Coronary artery (tissue), 2 donors: ENCODE measurements at places on chromosomes 11 and 22.

GRCh38 chr22:30732426-30732825 is 37.8 kb downstream of the OSBP2 start:
- no peak for DNase-seq

GRCh38 chr11:57476047-57476756 is 15.9 kb downstream of the RTN4RL2 start:
- no peak for DNase-seq

DNA sequence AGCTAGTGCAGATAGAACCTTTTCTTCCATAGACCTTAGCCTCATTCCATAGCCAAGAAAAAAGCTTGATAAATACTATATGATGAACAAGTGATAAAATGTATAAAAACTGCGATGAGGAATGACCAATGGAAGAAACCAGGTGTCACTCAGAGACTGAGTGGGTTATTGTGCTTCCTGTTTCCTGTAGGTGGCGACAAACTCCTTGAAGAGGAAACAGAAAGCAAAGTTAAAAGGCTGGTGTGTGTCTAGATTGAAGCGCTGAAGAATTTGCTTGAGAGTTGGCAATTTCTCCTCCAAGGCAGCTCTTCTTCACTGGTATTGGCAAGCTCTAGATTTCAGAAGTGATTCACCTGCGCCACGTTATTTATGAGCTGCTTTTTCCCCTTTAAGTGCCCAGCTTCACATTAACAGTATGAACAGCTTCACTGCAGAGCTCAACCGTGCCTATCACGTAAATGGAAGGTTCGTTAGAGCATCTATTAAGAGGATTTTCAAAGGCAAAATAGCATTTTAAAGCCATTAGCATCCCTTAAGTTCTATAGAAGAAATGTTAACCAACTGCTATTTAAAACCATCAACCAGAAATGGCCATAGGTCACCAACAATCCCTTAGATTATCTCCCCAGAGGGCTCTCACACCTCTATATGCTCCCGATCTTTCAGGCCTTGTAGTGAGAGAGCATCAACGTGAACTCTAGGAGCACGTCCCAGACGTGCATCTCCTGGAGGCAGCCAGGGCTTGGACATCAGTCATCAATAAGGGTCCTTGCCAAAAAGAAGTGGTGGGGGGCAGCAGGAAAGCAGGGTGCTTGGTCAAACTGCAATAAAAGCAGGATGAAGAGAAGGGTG is 179.4 kb downstream of the CADM1 start:
- DNase-seq, result no peak

DNA sequence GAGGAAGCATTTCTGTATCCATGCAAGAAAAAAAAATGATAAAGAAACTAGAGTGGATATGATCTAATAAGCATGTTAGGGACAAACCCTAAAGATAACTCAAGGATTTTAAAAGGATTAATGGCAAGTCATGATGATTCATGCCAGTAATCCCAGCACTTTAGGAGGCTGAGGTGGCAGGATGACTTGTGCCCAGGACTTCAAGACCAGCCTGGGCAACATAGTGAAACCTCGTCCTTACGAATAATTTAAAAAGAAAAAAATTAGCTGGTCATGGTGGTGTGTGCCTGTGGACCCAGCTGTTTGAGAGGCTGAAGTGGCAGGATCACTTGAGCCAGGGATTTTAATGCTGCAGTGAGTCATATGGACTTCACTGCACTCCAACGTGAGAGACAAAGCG is 145.5 kb upstream of the BLID start:
- DNase-seq, result no peak

- no peak for DNase-seq
Measured at GRCh38 chr11:130511765-130512164, 63.3 kb downstream of the ADAMTS15 start.

- DNase-seq, result no peak
Measured at GRCh38 chr11:96097844-96098421, 174.0 kb upstream of the MTMR2 start.

- DNase-seq, result no peak
Measured at GRCh38 chr22:32204040-32204855, 625 bp downstream of the RFPL2 start.

GRCh38 chr11:112212290-112212689 is 13.9 kb upstream of the PTS start:
- no peak for DNase-seq

DNA sequence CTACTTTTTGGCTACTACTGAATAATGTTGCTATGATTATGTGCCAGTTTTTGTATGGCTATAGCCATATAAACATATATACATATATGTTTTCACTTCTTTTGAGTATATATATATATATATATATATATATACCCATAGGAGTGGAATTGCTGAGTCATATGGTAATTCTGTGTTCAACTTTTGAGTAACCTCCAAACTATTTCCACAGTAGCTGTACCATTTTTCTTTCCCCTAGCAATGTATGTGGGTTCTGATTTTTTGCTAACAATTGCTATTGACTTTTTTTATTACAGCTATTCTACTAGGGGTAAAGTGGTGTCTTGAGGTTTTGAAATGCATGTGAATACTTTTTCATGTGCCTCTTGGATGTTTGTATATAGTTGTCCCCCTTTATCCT is 30.4 kb downstream of the CBL start:
- no peak for DNase-seq

- no peak for DNase-seq
Measured at GRCh38 chr11:26490546-26490945, 81.5 kb downstream of the MUC15 start.

GRCh38 chr11:110134110-110134509 is 40.9 kb downstream of the ZC3H12C start:
- no peak for DNase-seq

DNA sequence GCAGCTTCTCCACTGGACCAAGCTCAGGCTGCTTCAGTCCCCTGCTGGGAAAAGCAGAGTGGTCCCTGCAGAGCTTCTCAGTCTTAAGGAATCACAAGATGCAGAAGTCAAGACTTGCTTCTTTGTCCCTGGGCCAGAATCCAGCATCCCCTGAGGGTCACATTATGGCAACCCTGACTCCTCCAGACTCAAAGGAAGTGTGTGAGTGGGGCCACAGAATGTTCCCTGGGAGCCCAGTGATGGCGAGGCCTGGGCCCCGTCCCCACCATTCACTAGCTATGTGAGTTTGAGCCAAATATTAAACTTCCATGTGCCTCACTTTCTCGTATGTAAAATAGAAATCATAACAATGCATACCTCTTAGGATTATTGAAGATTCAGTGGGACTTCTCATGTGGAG is 122.2 kb upstream of the NCAM1 start:
- DNase-seq, result no peak

GRCh38 chr11:106399076-106399511 is 321.6 kb downstream of the AASDHPPT start:
- peak; percentile 78 for DNase-seq

GRCh38 chr11:31805629-31806185 is 5.4 kb downstream of the PAX6 start:
- no peak for DNase-seq

DNA sequence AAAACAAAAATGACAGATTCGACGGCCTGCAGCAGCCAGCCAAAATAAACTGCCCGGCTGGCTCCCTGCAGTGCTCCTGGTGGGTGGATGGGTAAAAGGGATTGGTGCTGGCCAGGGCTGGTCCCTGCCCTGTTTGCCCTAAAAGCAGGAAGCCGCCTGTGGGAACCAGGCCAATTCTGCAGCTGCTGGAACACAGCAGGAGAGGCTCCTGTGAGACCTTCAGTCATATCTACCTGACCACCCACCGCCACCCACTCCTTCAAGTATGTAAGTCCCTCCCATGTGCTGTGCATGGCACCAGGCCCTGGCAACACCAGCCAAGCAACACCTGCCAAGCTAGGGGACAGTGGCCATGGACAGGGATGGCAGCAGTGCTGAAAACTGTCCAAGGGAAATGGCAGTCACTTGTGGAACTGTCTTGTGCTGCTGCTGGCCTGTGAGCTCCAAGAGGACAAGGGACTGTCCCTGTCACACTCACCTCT is 48.7 kb upstream of the ARFGAP3 start:
- DNase-seq, result no peak

DNA sequence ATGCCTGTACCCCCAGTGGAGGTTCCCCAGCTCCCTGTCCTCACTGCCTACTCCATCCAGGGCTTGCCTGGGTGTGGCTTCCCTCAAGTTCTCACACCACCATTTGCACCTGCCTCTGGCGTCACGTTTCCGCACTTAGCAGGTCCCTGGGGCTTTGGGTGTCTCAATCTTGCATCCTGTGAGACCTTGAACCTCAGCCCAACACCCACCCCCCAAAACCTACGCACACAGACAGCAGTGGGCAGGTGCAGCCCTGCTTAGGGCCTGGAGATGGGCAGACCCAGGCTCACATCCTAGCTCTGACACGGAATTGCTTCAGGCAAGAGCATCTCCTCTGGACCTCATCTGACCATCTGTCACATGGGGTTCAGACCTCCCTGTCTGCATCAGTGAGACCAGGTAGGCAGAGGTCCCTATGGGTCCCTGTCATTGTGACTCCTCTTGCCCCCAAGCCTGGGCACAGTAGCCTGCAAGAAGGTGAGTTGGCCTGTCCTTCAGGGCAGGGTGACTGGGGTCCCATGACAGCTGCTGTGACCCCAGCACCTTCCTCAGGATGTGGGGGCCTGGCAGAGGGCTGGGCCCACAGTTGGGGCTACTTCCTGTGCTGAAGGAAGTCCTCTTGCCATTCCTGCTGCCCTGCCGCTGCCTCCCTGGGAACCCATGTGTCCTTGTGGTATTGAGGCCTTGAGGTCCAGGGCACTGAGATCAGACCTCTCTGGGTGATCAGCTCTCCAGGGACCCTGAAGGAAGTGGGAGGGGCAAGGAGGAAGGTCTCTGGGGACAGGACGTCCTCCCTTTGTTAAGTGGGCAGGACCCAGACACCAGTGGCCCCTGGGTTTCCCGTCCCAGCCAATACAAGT is 2.0 kb downstream of the SIPA1 start:
- no peak for DNase-seq

DNA sequence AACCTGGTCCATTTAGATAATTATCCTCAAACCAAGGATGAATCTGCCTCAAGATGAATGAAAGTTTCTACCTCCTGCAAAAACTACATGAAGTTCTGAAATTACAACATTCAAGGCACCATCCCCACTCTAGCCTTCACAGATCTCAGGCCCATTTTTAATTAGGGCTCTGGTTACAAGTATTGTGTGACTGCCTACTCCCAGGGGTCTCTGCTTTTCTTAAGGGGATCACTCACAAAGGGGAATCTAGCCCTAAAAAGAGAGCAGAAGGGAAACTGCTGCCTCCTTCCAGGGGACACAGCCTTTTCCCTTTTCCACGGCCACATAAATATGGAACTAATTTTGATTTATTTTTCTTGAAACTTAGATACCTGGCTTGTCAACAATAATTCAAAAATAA is 17.4 kb upstream of the TMEM135 start:
- DNase-seq, result no peak

DNA sequence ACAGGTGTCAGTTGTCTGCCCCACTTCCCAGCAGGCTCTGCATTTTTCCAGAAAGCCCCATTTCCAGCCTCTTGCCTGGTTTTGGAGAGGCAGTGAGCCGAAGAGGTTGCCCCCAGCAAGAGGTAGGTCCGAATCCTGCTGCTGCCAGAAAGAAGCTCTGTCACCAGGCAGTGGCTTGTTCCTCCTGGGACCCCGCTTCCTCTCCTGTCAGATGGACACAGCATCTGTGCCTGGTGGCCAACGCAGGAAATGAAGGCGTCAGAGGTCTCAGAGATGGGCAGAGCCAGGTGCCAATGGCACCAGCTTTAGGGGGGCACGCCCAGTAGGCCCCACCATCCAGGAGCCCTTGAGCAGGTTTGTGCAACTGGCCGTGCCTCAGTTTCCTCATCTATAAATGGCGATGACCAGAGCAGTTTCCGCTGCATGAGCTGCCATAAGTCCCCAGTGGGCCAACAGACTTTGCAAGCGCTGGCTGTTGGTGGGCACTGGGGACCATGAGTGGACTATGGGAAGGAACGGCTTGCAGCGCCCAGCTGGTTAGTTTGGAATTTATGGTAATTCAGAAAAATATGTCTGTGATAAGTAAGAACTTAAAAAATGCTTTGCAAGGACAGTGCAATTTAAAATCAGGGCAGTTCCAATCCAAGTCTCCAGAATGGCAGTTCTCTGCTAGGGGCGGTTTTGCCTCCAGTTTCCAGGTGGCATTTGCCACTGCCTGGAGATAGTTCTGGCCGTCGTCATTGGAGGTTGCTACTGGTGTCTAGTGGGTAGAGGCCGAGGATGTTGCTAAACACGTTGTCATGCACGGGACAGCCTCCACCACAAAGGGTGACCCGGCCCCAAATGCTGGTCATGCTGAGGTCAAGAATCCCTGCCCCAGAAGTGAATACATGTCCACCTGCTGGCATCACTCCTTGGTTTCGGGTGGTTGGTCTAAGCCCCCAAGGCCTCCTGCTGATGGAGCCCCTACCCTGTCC is 2.3 kb upstream of the OSBPL5 start:
- no peak for DNase-seq

DNA sequence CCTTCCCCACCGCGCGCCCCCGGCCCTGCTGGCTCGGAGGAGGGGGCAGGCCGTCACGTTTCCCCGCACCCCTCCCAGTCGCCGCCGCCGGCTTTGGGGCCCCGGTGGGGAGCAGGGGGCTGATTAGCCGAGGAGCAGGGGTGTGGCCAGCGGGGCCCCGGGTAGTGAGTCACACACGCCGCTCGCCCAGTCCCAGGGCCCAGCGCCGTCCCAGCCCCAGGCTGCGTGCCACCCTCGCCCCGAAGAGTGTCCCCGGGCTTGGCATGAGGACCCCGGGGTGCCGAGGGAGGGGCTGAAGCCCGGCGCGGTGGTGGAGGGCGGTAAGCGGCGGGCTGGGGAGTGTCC is 34.4 kb downstream of the PRDM11 start:
- DNase-seq, result peak; percentile 89

GRCh38 chr11:91075032-91075695 is 852.3 kb upstream of the CHORDC1 start:
- DNase-seq, result no peak

- no peak for DNase-seq
Measured at GRCh38 chr11:30174265-30175020, 56.4 kb upstream of the FSHB start.

GRCh38 chr11:66856496-66857233 is at the start of gene LRFN4:
TSS of gene LRFN4 (plus strand) at chr11:66857064. CDS start at chr11:66857745, 681 bp downstream.
- DNase-seq, result no peak

DNA sequence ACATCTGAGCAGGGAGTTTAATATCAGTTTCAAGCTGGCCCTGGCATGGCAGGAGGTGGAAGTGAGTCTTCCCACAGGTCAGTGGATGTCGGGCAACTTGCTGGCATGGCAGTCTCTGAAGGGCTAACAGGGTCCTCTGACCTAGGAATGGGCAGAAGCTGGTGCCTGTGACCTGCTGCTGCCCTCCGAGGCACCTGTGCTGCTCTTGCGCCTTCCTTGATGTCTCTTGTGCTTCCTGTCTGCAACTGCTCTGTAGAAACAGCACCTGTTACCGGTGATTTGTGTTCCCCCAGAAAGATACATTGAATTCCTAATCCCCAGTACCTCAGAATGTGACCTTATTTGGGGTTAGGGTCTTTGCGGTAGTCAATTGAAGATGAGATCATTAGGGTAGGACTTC is 110.3 kb downstream of the RPS6KA4 start:
- no peak for DNase-seq
